Caki2 (cell line): ENCODE measurements at places on chromosomes 3 and 15.
A peak's percentile ranks its signal among the peaks of the same experiment; 100 is the strongest.

DNA sequence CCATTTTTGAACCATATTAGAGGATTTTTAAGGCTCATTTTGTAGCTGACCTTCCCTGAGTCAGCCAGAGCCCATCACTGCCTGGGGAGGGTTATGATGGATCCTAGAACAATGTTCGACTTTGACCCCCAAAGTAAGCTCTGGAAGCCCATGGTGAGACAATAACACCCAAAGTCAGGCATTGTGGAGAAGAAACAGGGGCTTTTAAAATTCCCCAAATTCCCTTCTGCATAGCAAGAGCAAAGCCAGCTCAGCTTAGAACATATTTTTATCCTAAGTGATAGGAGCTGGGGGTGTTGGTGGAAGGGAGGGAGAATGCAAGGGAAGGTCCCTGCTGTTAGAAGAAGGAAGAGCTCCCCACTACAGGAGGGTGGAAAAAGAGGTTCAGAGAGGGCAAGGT is 4.0 kb downstream of the ITGA11 start:
- no peak for DNase-seq

GRCh38 chr3:198076722-198077308 is 116.8 kb downstream of the LMLN start:
- no peak for DNase-seq

DNA sequence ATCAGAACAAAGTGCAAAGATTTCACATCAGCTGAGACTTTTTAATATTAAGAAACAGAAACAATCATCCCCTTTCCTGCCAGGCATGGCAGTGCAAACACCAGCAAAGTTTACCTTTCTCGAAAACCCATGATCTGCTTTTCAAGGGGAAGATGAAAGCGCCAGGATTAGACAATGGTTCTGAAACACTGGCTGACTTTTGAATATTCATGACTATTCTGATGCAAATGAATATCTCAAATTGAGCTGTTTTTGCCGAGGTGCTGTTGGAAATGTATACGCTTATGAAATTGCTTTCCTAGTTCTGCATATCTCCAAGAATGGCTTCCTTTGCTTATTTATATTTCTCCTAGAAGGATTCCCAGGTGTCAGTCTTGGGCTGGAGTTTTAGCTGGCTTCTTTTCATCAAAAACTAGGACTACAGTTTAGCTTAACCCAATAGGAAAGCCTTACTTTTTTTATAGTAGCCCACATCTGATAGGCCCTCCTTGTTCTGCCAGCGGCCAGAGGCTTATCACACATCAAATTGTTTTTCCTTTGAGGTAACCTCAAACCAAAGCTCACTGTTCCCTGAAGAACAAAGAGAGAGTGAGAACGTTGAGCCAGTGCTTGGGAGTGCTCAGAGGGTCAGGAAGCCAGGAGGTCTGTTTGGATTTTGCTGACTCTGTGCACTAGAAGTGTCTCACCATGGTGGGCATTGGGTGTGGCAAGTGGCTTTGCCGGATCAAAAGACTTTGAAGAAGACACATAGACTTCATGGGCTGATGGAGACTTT is 74.0 kb upstream of the PLCL2 start:
- no peak for DNase-seq

DNA sequence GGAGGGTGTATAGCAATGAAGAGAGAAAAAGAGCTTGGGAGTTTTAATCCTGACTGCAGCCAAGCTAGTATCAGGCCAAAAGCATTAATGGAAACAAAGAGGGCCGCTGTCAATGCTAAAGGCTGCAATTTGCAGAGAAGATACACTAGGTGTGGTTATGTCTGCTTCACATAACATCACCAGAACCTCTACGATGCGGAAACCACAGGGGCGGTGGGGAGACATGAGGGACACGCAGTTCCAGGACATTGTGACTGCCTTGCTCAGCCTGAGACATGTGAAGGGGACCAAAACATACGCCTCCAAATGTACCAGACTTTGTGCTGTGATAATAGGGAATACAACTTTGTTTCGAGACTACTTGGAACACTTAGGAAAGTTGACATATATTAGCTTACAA is 88.4 kb downstream of the APBA2 start:
- DNase-seq: no peak

DNA sequence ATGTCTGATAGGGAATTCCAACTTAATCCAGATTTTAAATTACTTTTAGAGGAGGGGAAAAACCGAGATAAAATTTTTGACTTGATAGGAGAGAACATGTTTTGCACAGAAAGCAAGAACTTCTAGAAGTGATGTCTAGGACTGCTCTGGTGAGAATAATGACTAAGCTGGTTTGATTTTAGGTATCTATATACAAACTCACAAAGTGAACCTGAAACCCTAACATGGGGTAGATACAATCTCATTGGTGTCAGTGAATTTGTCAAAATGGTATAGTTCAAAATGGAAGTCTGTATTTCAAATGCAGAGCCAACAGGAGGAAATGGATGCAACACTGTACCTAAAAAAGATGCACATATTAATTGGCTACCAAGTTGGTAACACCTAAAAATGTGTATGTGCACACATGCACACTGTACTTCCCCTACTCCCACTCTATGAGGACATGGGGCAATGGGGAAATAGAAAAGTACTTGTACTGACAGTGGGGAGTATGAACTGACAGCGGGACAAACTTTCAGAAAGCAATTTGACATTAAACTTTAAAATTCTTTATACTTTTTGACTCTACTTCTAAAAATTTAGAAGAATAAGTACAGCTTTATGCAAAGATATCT is 53.0 kb downstream of the NR1I2 start:
- DNase-seq: no peak

DNA sequence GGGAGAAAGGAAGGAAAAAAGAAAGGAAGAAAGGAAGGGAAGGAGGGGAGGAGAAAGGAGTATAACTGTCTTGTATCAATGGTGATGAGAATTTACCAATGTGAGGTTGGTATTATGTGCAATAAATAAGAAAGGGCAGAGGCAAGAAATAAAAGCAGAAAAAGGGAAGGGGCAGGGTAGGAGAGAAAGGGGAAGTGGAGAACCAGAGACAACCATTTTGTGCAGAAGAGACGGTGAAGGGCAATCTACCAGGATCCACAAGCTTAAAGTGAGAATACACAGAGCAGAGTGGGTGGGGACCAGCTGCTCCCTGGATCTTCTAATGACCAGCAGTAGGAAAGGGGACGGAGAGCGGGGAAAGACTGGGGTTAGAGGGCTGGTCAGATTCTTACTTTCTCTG is 106.9 kb upstream of the SLCO2A1 start:
- no peak for DNase-seq

DNA sequence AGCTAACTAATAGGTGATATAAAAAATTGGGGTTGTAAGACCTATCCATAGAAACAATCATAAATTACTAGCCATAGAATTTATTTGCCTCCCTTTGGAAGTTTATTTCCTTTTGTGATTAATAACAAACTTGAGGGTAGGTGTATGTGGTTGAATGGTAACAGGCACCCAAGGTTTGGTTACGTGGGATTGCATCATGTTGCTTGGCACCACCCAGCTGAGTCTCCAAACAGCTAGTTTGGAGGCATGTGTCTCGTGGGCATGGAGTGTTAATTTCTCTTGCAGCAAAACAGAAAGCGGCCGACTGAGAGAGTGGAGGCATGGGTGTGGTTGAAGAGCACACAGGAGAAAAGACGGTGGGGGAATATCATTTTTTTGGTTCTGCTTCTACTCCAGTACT is 441.4 kb downstream of the CNTN4 start:
- no peak for DNase-seq

DNA sequence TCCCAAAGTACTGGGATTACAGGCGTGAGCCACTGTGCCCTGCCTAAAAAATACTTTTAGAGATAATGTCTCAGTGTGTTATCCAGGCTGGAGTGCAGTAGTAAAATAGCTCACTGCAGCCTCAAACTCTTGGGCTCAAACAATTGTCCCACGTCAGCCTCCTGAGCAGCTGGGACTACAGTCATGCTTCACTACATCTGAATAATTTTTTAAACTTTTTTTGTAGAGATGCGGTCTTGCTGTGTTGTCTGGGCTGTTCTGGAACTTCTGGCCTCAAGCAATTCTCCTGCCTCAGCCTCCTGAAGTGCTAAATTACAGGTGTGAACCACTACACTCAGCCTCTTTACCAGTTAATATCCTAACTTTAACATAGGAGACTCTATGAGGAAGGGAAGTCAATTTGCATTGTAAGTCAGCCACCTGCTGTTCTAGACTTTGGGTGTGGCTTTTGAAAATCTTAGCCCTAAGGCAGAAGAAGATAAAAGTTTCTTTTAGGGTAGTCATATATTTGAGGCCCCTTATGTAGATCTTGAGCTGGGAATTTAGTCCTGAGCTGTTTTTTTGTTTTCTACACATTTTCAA is 78.2 kb upstream of the RASGRP1 start:
- no peak for DNase-seq

GRCh38 chr15:32657198-32657883 is 15.8 kb downstream of the SCG5 start:
- DNase-seq: peak; percentile 36

- DNase-seq: no peak
These were observed 13.9 kb downstream of the ARHGEF3 start for GRCh38 chr3:56787784-56788256.

- no peak for DNase-seq
These were observed 71.2 kb downstream of the RYK start for GRCh38 chr3:134179508-134179907.

GRCh38 chr3:47568901-47569300 is 9.8 kb downstream of the CSPG5 start:
- no peak for DNase-seq
